ENCODE measurements at places on chromosomes 1 and 21.

DNA sequence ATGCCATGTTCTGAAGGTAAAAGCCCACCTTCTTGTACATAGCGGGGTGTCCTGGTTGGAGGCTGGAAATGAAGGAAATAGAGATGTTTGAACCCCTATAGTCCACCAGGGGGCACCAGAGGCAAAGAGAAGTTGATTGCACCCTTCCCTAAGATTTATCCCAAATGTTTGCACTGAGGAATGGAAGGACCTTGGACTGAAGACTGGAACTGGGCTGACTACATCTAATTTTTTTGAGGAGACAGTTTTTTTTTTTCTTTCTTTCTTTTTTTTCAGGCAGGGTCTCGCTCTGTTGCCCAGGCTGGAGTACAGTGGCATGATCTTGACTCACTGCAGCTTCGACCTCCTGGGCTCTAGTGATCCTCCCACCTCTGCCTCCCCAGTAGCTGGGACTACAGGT, 55.3 kb upstream of the EIF4G3 start:
- peak; percentile 58 for DNase-seq

DNA sequence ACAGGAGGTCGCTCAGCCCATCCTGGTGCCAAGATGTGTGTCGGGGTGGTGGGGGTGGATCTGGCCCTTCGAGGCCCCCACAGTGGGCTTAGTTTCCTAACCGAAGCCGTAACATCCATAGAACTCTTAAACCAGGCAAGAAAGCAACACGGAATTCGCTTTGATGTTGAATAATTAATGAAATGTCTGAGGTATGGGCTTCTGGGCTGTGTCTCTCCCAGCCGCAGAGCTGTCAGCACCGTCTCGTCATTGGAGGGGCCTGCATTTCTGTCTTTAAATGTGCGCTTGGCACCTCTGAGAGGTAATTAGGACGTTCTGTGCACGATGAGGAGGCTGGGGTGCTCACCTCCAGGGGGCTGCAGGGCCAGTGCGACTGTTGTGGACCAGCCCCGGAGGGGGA, 13.3 kb upstream of the PLCH2 start:
- DNase-seq, result no peak

DNA sequence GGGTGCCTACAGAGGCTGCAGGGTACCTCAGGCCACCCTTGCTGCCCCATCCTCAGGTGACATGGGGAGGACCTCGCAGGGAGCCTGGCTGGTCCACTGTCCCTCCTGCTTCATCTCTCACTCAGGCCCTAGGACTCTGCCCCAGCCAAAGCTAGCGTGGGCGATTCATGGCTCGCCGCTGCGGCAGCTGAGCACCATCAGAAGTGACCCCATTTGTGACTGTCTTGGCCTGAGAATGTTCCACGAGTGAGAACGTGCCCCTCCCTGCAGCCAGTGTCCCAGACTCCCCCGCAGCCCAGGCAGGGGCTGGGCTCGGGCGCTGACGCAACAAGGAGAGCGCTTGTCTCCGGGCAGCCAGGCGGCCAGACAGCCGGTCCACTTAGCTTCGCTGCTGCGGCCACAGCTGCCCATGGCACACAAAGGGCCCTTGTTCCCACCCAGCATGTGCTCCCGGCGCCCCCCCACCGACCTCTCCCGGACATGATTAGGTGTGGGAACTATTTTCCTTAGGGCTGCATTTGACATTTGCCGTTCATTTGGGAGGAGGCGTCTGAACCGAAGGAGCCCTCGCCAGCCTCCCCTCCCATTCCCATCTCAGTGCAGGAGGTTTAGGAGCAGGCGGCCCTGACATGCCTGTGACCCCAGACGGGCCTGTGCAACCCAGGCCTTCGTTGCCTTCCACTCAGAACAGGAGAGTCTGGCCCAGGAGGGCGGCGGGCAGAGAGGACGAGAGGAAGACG, 19.3 kb upstream of the POFUT2 start:
- peak; percentile 86 for DNase-seq

DNA sequence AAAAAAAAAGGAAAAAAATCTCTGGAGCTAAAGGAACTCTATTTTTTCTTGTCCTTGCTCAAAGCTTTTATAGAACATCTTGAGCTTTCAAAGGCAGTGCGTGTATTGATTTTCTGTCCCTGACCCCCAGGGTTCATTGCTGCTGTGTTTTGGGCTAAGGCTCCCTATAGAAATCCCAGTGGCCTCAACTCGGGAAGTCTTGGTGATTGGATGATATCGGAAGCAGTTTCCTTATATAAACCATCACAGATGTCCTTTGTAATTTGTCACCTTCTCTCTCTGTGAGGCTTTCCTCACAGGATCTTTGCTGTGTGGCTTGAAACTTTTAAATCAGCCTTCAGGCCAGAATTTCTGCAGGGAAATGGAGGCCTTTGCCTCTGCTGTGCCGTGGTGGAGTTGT, 397.7 kb downstream of the RPS6KC1 start:
- DNase-seq, result no peak

DNA sequence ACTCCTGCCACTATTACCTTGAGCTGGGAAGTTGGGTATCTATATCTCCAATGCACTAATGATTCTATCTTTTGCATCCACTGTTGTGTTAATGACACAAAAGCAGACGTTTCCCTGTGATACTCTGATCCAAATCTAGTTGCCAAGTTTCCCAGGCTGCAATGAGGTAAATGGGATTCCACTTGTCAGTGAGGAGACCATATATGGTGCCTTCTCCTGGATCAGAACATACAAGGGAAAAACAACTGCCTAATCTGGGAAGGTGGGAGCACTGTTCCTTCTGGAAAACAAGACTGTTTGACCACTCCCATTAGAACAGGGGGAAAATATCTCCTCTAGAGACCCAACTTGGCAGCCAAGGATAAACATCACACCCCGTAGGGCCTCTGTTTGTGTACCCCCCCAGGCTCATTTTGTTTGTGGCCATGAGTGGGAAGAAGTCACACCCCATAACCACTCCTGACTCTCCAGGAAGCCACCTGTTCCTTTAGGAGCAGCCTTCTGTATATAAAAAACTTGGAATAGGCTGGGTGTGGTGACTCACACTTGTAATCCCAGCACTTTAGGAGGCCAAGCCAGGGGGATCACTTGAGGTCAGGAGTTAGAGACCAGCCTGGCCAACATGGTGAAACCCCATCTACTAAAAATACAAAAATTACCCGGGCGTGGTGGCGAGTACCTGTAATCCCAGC, 28.5 kb upstream of the SLC6A9 start:
- no peak for DNase-seq

GRCh38 chr1:203180611-203181330, 5.1 kb upstream of the MYBPH start:
- no peak for DNase-seq

- DNase-seq, result no peak
Measured at GRCh38 chr21:31599013-31599412, 60.5 kb upstream of the SOD1 start.

DNA sequence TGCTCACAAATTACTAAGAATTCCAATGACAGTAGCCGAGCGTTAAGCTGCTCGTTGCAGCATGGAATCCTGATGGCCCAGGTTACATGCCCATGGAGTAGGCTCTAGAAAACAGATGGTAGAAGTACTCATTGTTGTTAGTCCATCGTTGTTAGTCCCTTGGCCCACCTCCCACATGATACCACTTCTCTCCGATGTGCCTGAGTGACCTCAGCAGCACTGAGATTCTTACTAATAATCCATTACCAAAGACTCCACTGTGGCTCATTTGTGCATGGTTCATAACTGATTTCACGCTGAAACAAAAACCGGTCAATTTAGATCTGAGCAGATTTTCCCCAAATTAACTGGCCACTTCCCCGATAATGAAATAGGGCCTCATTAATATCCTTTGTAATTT, 772.3 kb upstream of the CXADR start:
- DNase-seq, result no peak

GRCh38 chr1:29812408-29813135, 576.2 kb downstream of the PTPRU start:
- DNase-seq, result no peak

DNA sequence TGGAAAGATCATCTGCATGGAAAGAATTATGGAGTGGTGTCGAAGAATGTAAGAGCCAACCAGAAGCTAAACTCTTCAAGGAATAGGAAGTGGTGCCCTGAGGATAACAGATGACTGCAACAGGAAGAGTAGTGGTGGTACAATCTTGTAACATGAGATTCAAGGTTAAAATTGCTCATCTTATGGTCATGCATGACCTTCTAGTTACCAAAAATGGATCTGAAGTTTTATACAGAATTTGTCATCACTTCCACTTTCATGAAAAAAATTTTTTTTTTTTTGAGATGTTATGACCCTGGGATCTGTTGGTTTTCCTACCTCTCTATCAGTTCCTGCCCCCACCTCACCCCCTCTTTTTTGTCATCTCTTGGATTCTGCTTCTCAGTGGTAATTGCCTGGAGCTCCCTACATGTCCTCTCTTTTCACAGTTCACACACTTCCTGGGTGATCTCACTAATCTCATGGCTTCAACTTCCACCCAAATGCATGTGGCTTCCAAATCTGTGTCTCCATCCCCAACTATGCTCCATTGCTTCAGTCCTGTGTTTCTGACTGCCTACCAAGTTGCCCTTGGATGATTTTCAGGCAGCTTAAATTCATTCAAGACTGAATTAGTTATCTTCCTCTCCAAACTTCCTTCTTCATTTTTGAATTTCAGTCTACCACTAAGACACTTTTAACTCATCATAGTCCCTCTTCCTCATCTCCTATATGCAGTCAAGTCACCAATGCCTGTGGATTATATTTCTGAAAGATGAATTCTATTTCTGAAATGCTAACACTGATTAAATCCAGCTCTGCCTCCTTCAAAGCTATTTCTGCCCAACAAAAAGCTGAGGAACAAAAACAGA, 48.4 kb downstream of the SLAMF6 start:
- DNase-seq, result no peak

- DNase-seq, result no peak
Measured at GRCh38 chr1:43841321-43842174, 92.1 kb upstream of the ARTN start.

GRCh38 chr1:42807056-42807668, 9.8 kb upstream of the ERMAP start:
- DNase-seq, result no peak

- DNase-seq, result no peak
Measured at GRCh38 chr1:46133781-46134350, 1.4 kb upstream of the PIK3R3 start.

- no peak for DNase-seq
Measured at GRCh38 chr1:187977298-187977697, 1148.5 kb downstream of the PLA2G4A start.

DNA sequence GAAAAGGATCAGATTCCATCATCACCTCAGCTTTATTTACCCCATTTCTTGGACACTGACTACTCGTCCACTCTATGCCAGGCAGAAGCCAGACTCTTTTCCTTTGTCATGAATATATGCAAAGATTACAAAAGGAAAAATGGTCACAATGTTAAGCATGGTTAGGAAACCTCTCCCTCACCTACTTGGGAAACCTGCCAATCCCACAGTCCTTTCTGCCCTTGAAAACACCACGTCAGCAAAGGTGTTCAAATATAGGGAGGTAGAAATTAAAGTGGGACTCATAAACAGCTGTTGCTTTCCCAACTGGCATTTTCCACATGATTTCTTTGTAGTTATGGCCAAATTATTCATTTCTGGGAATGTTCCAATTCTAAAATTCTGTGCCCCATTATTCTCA, 16.2 kb upstream of the ATP13A2 start:
- DNase-seq, result no peak

DNA sequence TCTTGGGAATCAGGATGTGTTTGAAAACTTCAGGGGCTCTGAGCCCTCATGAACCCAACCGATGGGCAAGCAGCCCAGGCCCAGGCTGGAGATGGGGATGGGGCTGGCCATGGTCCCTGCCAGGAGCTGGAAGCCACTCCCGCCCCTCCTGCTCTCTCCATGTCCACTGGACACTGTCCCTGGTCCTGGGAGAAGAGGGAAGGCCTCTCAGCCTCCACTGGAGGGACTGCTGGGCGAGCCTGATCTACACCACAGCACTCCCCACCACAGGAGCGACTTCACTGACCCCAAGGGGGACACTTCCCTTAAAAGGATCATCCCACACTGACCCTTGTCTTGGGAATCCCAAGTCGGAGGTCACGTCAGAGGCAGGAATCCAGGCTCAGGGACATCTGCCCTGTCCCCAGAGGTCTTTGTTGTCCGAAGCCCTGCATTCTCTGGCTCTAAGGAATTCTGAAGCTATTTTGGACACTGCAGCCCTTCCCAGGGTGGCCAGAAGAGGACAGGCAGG, 16.9 kb upstream of the COL18A1 start:
- DNase-seq, result no peak

- DNase-seq, result no peak
Measured at GRCh38 chr1:10626131-10626731, 151.5 kb downstream of the PEX14 start.

DNA sequence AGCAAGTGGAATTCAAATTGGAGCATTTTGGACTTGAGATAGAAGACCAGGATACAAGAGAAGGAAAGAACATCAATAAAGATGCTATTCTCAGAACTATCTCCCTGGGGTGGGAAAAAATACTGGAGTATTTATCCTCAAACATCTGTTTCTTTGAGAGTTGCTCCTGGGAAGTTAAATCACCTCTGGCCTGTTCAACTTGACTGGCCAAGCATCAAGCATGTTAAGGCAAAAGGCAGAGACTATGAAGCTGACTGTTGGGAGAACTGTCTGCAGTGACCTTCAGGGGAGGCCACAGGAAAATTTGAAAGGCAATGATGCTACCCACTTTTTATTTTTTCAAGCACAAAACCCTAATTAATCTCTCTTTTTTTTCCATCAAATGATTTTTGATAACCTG, 239.0 kb downstream of the NTNG1 start:
- no peak for DNase-seq

GRCh38 chr1:42983693-42984092, 25.0 kb upstream of the SLC2A1 start:
- no peak for DNase-seq

DNA sequence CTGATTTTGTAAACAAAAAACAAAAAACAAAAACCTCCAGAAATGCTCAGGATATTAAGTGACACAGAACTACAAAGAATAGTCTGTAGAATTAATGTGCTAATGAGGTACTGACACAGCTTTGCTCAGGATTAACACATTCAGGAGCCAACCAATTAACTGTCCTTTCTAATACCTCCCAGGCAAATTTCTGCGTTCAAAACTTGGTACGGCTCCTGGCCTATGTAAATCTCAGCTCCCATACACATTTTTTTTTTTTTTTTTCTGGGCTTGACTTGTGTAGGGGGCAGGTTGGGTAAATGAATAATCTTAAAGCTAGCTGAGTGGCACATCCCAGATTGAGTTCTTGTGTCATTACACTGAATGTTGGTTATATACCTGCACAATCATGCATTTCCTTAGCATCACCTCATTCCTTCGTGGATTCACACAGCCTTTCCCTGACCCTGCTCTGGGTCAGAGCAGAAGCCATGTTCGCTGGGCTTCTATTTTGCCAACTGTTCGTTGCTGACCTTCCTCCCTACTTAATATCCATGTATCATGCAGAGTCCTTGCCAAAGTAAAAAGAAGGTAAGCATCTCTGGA, 12.6 kb upstream of the IER5 start:
- no peak for DNase-seq

- no peak for DNase-seq
Measured at GRCh38 chr1:222754366-222755139, 17.6 kb downstream of the FAM177B start.

DNA sequence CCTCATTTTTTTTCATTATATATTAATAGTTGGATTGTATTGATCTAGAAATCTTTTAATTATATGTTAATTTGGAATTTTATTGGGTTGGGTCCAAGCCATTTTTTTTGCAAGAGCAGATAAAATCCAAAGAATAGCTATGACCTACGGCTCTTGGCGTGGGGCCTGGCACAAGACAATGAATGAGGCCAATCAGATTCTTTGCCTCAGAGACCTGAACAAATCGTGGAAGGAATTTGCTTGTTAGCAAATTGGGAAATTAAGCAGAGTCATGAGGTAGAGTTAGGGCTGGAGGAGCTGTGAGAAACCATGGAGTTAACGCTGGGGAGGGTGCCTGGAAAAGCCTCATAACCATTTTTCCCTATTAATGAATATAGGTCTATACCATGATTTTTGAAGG, 40.1 kb downstream of the CAMSAP2 start:
- DNase-seq, result no peak
